Naive thymus-derived CD8-positive, alpha-beta T cell (primary cell): ENCODE measurements at places on chromosomes 4 and X. TPM values are rescaled to one million over a fixed set of nuclear protein-coding genes. Genes with fewer than 3 reads are reported as not detected.

DNA sequence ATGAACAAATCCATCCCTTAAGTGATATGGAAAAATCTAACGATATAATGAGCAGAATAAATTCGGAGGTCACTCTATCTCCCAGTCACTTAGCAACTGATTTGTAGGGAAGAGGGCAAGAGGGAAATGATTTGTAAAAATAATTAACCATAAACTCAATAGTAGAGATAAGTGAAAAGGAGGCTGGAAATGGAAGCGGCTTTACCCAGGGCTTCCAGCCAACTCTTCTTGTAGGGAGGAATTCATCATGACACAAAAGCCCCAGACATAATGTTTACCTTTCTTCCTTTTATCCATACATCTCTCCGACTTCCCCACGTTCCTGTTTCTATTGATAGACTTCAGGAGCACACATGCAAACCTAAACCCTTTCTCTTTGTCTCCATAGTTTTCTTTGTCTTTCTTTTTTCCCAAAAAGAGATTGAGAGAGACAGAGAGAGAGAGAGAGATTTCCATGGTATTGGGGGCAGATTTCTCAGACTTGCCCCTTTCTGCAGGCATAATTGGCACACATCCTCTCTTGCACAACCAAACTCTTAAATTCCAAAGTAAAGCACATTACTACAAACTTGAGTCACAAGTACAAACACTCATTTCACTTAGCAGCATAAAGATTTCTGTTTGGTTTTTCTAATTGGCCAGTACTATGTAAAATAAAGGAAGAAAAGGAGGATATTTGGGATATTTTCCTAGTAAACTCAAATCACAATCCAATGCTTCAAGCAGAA lies 140.9 kb downstream of the MAPK10 start:
- no peak overlapping the region for H3K4me3 ChIP-seq
- H3K4me1 ChIP-seq, result no peaks in the 10 kb centered on the region
- no peaks in the 10 kb centered on the region for H3K36me3 ChIP-seq
- no peak overlapping the region for H3K27ac ChIP-seq
- no peak for DNase-seq

GRCh38 chrX:80817002-80817401 lies 7.3 kb upstream of the BRWD3 start:
- no peak overlapping the region for H3K4me3 ChIP-seq
- no peaks in the 10 kb centered on the region for H3K27me3 ChIP-seq
- no peak for DNase-seq
- H3K27ac ChIP-seq, result no peak overlapping the region
- no peaks in the 10 kb centered on the region for H3K36me3 ChIP-seq

The MAGEC2 gene
- total RNA-seq, result not detected

The SLC9A7 gene
- total RNA-seq, result 2.8 TPM

- no peak overlapping the region for H3K27ac ChIP-seq
- peaks cover 4% of the 10 kb centered on the region for H3K4me1 ChIP-seq
- no peak for DNase-seq
- H3K27me3 ChIP-seq, result no peaks in the 10 kb centered on the region
- no peak overlapping the region for H3K4me3 ChIP-seq
- H3K36me3 ChIP-seq, result no peaks in the 10 kb centered on the region
Observed at GRCh38 chr4:109708990-109709389, 5.7 kb upstream of the CASP6 start.
